T-helper 1 cell (primary cell): ENCODE measurements at places on chromosomes 13 and 19.

- DNase-seq, result no peak
Observed at GRCh38 chr13:85068231-85068630, 731.0 kb downstream of the SLITRK6 start.

GRCh38 chr13:102707467-102707866, 12.6 kb upstream of the METTL21C start:
- no peak for DNase-seq

- no peak for DNase-seq
Observed at GRCh38 chr13:112905619-112905989, 63.4 kb upstream of the MCF2L start.

DNA sequence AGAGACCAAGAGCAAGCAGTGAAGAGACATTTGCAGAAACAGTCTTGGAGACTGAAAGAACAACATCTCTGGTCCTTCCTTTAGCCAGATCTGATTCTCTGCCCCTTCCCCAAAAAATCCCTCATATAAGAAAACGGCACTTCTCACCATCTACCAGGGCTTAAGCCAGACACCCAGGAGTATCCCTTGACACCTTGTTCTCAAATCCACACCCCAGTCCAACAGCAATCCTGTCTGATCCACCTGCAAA, 1.7 kb upstream of the PLEKHG2 start:
- no peak for DNase-seq

DNA sequence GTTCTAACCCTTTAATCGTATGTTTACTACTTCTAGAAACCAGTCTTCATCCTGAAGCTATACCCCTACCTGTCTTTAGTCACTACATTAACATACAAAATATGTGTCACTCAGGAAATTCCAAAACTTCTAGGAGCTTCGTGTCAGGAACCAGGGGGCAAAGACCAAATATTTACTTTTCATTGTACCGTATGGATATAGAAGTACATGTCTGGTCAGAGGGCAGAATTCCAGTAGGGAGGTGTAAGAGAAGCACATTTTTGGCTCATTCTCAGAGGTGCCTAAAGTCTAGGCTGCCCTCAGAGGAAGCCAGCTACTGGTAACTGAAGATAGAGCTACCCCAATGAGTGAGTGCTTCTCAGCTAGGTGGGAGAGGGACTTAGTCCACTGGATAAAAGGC, 320.7 kb downstream of the DIAPH3 start:
- DNase-seq, result no peak
